ENCODE measurements at places on chromosomes 5 and 9. TPM values are rescaled to one million over a fixed set of nuclear protein-coding genes. Genes with fewer than 3 reads are reported as not detected.

Gene ZNF474
- 0.26 TPM for total RNA-seq

Gene IFNA13
- not detected for total RNA-seq

Gene SMIM32
- total RNA-seq = 0.07 TPM

Gene GNA14
- 6.3 TPM for total RNA-seq

Gene ACOT12
- 1.1 TPM for total RNA-seq

Gene PRDM9
- not detected for total RNA-seq

Gene ARPC5L
- total RNA-seq = 13.3 TPM

Gene OR5C1
- not detected for total RNA-seq

Gene SLC24A2
- total RNA-seq = not detected

Gene PCDHGB2
- total RNA-seq = 3.9 TPM

Gene FAM78A
- 0.69 TPM for total RNA-seq

Gene TRIM7
- 1.2 TPM for total RNA-seq

Gene MYO10
- total RNA-seq = 58.3 TPM

Gene ANKRD55
- total RNA-seq = not detected

Gene GRXCR2
- not detected for total RNA-seq

Gene MLANA
- total RNA-seq = not detected

Gene SNCAIP
- total RNA-seq = 0.13 TPM

Gene PCDHGC5
- 7.3 TPM for total RNA-seq

Gene GLT6D1
- total RNA-seq = not detected

Gene SETD9
- total RNA-seq = 6.7 TPM

Gene TLE1
- total RNA-seq = 34.3 TPM

Gene C9orf153
- 0.98 TPM for total RNA-seq

Gene FOXI1
- not detected for total RNA-seq

Gene ANKRD33B
- 2.0 TPM for total RNA-seq
